Cardiac muscle cell (in vitro differentiated cells and primary cell): ENCODE measurements at places on chromosomes 1 and 21. TPM values are rescaled to one million over a fixed set of nuclear protein-coding genes. Genes with fewer than 3 reads are reported as not detected.

GRCh38 chr1:54456921-54457529 is 50.8 kb upstream of the SSBP3 start:
- DNase-seq = no peak

DNA sequence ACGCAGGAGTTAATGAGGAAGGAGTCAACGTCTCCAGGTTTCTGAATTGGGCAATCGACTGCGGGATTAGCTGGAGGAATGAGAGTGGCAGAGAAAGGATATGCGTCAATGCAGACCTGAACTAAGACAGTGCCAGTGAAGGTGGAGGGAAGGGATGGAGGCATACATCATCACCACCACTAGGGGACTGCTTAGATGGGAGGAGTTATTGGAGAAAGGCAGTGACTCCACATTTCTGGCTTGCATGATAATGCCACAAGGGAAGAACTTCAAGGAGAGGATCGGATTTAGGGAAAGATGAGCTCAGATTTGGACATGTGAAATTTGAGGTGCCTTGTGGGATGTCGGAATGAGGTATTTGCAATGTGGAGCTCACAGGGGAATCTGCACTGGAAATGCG is 17.5 kb downstream of the VASH2 start:
- peak; percentile 40 for DNase-seq

DNA sequence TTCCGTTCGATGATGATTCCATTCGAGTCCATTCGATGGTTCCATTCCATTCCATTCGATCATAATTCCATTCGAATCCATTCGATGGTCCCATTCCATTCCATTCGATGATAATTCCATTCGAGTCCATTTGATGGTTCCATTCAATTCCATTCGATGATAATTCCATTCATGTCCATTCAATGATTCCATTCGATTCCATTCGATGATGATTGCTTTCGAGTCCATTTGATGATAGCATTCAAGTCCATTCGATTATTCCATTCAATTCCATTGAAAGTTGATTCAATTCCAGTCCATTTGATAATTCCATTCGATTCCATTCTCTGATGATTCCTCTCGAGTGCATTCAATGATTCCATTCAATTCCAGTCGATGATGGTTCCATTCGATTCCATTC is 3895.3 kb downstream of the SRGAP2C start:
- DNase-seq = no peak

Gene ANGPTL3
- not detected in 2 replicates for total RNA-seq

DNA sequence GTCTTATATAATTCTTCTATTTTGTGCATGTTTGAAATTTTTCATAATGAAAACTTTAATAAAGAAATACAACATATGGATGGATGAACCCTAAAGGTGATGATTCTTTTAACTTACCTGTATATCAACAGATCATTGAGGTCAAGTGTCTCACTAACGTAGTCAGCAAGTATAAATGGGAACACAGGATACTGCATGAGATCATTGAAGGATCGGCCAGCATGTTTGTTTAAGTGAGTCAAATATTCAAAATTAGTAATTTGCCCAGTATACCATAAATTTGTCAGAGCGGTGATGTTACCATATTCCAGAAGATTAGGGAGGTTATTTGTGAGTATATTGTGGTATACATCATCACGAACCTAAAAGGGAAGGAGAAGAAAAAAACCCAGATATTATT is 71.0 kb upstream of the GNG4 start:
- DNase-seq = no peak

Gene NT5C1A
- total RNA-seq = 1.8 TPM in 1 of 2 replicates, not detected in the other

GRCh38 chr1:178371933-178372388 is 124.8 kb downstream of the CLEC20A start:
- peak; percentile 9 for DNase-seq

DNA sequence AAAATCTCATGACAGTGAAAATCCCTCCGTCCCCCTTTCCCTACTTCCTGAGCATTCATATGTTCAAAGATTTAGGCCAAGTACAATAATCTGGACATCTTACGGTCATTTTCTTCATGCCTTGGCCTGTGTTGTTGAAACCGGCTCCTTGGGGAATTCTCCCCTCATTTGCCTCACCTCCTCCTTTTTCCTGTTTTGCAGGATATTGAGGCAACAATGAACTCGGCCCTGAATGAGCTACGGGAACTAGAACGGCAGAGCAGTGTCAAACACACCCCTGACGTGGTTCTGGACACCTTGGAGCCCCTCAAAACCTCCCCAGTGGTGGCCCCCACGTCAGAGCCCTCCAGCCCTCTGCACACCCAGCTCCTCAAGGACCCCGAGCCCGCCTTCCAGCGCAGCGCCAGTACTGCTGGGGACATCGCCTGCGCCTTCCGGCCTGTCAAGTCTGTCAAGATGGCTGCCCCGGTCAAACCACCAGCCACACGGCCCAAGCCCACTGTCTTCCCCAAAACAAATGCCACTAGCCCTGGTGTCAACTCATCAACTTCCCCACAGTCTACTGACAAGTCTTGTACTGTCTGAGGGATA is 9.3 kb upstream of the IKBKE start:
- peak; percentile 76 for DNase-seq

DNA sequence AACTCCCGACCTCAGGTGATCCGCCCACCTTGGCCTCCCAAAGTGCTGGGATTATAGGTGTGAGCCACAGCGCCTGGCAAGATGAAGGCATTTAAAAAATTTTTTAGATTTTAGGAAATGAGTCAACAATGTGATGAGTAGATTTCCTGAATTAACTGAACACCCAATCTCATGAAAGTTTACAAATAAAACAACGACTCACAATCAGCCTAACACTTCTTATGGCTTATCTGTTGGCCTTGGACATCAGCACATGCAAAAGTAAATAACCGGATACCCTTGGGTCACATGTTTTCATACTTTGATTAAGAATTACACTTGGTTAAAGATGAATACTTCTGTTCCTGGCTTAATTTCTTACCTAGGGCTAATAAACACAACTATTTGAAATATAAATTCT is 3.0 kb downstream of the GNG12 start:
- no peak for DNase-seq

DNA sequence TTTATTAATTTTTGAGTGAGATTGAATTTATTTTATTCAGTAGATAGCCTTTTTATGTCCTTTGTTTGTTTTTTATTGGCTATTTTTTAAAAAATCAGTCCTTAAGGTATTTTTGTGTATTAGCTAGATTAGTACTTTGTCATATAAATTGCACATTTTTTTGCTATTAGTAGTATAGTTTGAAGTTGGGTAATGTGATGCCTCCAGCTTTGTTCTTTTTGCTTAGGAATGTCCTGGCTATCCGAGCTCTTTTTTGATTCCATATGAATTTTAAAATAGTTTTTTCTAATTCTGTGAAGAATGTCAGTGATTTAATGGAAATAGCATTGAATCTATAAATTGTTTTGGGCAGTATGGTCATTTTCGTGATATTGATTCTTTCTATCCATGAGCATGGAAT is 80.4 kb downstream of the MAN1A2 start:
- no peak for DNase-seq

GRCh38 chr1:222821239-222821638 is 6.4 kb downstream of the DISP1 start:
- DNase-seq = no peak

Gene CA14
- total RNA-seq = 34.8 and 46.1 TPM in 2 replicates

- no peak for DNase-seq
Measured at GRCh38 chr1:54846716-54847284, 40.2 kb downstream of the DHCR24 start.

GRCh38 chr1:55070293-55071164 is 31.2 kb downstream of the PCSK9 start:
- no peak for DNase-seq

GRCh38 chr1:219529116-219529515 is 83.8 kb downstream of the ZC3H11B start:
- no peak for DNase-seq

- peak; percentile 58 for DNase-seq
Measured at GRCh38 chr1:151282883-151283725, 1.0 kb downstream of the ZNF687 start.

Gene GJC2
- 0.51 and 0.88 TPM in 2 replicates for total RNA-seq

Gene ATAD3B
- total RNA-seq = 28.1 and 37.4 TPM in 2 replicates

GRCh38 chr1:191687721-191688120 is 470.5 kb upstream of the RGS18 start:
- DNase-seq = no peak

Gene APCS
- not detected in 2 replicates for total RNA-seq

DNA sequence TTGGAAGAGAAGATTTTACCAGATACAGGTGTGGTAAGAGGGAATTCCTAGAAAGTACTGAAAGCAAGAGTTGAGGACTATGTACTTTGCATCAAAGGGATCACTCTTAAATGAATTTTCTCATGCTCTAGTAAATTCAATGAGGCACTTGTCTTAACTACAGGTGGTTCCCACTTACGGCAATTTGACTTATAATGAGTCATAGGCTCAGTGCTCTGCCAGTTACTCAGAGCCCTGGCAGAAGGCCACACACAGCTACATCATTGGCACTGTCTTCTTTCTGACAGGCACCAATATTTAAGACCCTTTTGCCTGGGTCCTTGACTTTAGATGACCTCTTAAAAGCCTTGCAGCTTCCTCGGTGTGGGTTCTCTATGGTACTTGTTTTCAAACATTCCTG is 15.9 kb upstream of the ADAMTS5 start:
- no peak for DNase-seq

DNA sequence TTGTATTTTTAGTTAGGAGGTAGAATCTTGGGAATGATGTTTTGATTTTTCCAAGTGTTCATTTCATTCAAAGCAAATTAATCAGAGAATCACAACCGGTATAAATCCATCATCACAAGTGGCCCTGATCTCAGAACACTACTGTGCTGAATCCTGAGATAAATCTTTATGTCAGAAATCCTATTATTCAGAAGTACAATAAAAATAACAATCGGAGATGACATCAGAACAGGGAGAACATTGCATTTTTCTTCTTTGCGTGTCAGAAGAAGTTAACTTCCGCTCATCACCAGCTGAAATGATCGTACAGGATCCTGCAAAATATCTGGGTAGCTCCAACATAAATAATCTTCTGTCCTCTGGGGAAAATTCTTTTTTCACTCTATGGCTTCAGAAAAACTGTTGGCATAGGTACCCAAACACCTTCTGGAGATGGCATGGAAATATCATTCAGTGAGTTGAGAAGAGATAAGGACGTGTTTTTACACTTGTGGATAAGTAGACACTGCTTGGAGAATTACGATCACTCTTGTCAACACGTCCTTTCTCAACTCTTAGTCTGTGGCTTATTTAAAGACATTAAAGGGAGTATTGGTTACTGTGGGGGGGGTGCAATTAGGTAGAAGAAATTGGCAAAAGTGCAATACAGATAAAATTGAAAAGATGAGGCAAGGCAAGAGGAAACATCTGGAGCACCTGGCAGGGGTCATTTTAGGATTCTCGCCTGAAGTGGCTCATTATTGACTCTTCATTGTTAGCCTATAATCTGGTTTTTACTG is 46.9 kb upstream of the SMYD2 start:
- no peak for DNase-seq

DNA sequence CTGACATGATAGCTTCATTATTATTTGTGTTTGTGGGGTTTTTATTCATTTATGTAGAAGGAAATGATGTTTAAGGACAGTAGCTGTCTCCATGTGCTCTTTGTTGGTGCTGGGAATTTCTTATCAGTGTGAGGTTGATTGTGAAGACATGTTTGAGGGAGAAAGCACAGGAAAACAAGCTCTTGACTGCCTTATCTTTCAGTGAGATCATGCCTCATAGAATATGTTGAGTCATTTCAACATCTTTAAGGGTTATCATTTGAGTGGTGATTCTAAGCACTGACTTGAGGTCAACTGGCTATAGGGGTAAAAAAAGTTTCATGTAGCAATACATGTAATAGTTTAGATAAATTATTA is 405.1 kb upstream of the ADAMTS5 start:
- DNase-seq = no peak

Gene ZNF593OS
- not detected in 2 replicates for total RNA-seq

GRCh38 chr1:201215531-201216357 is 25.1 kb downstream of the IGFN1 start:
- no peak for DNase-seq

Gene ADCY10
- 0.28 and 0.69 TPM in 2 replicates for total RNA-seq

DNA sequence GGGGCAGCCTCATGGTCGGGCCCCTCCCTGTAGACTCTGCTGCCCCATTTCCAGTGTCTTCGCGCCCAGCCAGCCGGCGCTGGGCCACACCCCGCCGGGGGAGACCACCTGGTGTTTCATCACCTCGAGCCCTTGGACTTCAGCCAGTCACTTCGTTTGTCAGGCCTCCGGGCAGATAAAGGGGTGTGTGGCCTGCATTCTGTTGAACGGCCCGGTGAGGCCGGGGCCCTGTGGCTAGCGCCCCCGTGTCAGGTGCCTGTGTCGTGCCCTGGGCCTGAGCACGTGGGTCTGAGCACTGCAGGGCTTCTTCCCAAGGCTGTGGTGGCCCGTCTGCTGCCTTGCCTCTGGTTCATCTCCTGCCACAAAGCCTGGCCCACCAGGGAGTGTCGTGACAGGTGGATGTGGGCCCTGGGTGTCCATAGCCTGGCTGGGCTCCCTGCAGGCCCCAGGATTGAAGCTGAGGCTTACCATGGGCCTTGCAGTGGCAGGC is 65.2 kb upstream of the DIP2A start:
- no peak for DNase-seq

DNA sequence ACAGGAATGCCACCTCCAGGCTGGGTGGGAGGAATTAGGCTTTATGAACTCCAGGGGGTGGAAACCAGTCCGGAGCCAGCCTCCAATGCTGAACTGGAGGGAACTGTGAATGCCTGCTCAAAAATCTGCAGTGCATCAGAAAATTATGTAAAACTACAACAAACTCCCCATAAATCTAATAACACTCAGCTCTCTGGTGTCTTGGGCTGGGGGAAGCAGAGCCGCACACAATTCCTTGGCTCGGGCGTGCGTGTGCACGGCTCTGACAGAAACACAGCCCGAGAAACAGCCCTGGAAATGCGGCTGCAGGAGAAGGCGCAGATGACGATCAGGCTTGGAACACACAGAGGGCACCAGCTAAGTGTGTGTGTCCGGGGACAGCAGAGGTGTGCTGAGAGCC is 127.6 kb upstream of the VAMP3 start:
- DNase-seq = no peak

GRCh38 chr1:200530623-200531261 is 89.8 kb downstream of the KIF14 start:
- no peak for DNase-seq

DNA sequence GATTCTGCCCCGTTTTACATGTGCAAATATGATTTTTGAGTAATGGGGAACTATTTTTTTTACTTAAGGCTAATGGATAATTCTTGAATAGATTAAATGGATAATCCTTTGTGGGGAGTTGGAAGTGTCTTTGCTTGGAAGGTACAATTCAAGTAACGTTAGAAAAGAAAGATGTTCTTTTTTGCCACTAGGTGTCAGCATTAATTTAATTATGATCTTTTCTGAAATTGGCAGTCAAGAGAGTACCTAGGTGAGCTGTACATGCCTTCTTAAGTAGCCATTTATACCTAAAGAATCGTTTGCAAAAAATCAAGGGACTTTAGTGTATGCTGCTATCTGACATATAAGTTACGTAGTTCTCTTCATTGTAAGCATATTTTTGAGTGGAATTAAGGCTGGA is 2.2 kb downstream of the FBXO28 start:
- DNase-seq = peak; percentile 67

Gene LCE2C
- total RNA-seq = not detected in 2 replicates

- DNase-seq = no peak
Measured at GRCh38 chr1:183185941-183186490, at the start of gene LAMC2. Gene LAMC2, plus strand, starts transcription at chr1:183186264. Its CDS starts 89 bp downstream, at chr1:183186353.
